ENCODE measurements at places on chromosomes 1 and 21. TPM values are rescaled to one million over a fixed set of nuclear protein-coding genes. Genes with fewer than 3 reads are reported as not detected.

Gene OR2L8
- total RNA-seq, result not detected

Gene SIPA1L2
- 1.4 TPM for total RNA-seq

Gene SNRPE
- total RNA-seq, result 133 TPM

Gene LYPD8
- total RNA-seq, result not detected

Gene BLACAT1
- 0.51 TPM for total RNA-seq

Gene LIN28A
- total RNA-seq, result not detected

Gene SLC35F3
- 8.0 TPM for total RNA-seq

Gene PTAFR
- 0.49 TPM for total RNA-seq

Gene INKA2
- 2.5 TPM for total RNA-seq

Gene ACP6
- total RNA-seq, result 16.3 TPM

Gene LORICRIN
- total RNA-seq, result not detected

Gene GPR161
- 0.27 TPM for total RNA-seq

Gene SUMO3
- 96.4 TPM for total RNA-seq

Gene AADACL3
- not detected for total RNA-seq

Gene GJA4
- 0.25 TPM for total RNA-seq

Gene LCK
- 425 TPM for total RNA-seq

Gene SH2D2A
- 243 TPM for total RNA-seq

Gene LCE1E
- total RNA-seq, result not detected

Gene TMEM82
- not detected for total RNA-seq

Gene IFNLR1
- total RNA-seq, result 1.6 TPM

Gene KCNK2
- total RNA-seq, result not detected

Gene HIVEP3
- 38.5 TPM for total RNA-seq

Gene CCDC190
- total RNA-seq, result not detected

Gene TCP10L
- 0.95 TPM for total RNA-seq

Gene TNNT2
- not detected for total RNA-seq

Gene TMED5
- 57.1 TPM for total RNA-seq

Gene TTLL7
- 1.9 TPM for total RNA-seq

Gene AMY1A
- total RNA-seq, result not detected

Gene SHE
- not detected for total RNA-seq

Gene ZYG11A
- total RNA-seq, result 0.17 TPM

Gene LCE1C
- not detected for total RNA-seq

Gene CLCNKA
- not detected for total RNA-seq

Gene RAB42
- total RNA-seq, result not detected

Gene UBE2U
- total RNA-seq, result not detected

Gene FAM151A
- total RNA-seq, result not detected

Gene LCE3D
- not detected for total RNA-seq

Gene TCHHL1
- total RNA-seq, result not detected

Gene NR1I3
- total RNA-seq, result not detected

Gene A3GALT2
- not detected for total RNA-seq

Gene MCOLN3
- total RNA-seq, result 12.3 TPM

Gene CELF3
- total RNA-seq, result not detected

Gene FCRL2
- not detected for total RNA-seq

Gene LAMB3
- 5.7 TPM for total RNA-seq

Gene ZNF687
- 28.6 TPM for total RNA-seq

Gene NBPF10
- 5.8 TPM for total RNA-seq

Gene BLZF1
- total RNA-seq, result 29.3 TPM

Gene TRIM67
- total RNA-seq, result not detected

Gene PCSK9
- not detected for total RNA-seq

Gene AIM2
- 11.6 TPM for total RNA-seq

Gene SETDB1
- total RNA-seq, result 65.0 TPM

Gene CFHR2
- total RNA-seq, result not detected

Data from T-helper 1 cell treated with Interleukin-12 subunit alpha and Interleukin-12 subunit beta and Interleukin-4 antibody, amounts not matched to agents 30 ng/mL and 1 ng/mL, for 36 hours (primary cell).